ENCODE measurements at places on chromosomes 1 and 21. TPM values are rescaled to one million over a fixed set of nuclear protein-coding genes. Genes with fewer than 3 reads are reported as not detected.

DNA sequence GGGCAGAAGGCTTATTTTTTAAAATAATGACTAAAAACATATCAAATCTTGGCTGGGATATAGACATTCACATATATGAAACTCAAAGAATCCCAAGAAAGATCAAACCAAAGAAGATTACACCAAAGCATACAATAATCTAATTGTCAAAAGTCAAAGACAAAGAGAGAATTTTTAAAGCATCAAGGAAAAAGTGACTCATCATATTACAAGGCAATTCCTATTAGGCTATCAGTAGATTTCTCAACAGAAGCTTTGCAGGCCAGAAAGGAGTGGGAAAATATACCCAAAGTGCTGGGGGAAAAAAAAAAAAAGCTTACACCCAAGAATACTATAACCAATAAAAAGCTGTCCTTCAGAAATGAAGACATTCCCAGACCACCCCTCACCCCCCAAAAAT, 375.6 kb downstream of the BRINP2 start:
- no peak overlapping the region for H3K27ac ChIP-seq
- H3K4me1 ChIP-seq: no peaks in the 10 kb centered on the region
- DNase-seq: no peak
- no peaks in the 10 kb centered on the region for H3K27me3 ChIP-seq

DNA sequence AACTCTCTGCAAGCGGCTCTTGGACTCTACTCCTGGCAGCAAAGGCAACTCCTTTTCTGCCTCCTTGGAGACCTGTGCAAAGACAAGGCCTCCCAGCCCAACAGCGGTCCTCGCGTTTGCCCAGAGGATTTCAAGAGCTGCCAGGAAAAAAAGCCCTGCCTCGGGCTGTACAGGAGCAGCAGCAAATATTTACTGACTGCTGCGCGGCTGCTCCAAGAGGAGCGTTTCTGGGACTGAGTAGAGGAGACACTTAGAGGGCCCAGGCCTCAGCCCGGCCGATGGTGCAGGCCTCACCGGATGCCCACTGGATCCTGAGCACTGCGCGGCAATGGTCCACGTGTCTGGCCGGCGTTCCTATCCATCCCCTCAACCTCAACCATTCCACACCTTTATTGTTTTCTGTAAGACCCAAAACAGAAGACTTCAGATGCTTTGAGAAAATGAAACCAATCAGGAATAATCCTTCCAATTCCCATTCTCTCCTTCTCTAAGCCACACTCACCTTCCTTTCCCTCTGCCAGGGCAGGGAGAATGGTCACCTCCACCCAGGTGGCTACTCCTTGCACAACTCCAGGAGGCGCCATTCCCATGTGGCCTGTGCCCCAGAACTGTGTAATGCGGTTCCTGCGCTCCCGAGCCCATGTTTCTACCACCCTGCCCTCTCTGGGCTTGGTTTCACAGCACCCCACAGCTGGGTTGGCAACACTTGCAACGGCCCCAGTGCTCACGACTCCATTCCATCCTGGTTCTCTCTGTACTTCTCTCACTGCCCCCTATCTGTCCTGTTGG, 215.8 kb downstream of the TRABD2B start:
- H3K4me3 ChIP-seq: no peak overlapping the region
- no peaks in the 10 kb centered on the region for H3K4me1 ChIP-seq
- H3K36me3 ChIP-seq: no peaks in the 10 kb centered on the region
- H3K27me3 ChIP-seq: no peaks in the 10 kb centered on the region

GRCh38 chr1:61427510-61427909, 297.4 kb downstream of the TM2D1 start:
- no peaks in the 10 kb centered on the region for H3K27me3 ChIP-seq
- H3K4me1 ChIP-seq: no peaks in the 10 kb centered on the region
- no peak overlapping the region for H3K27ac ChIP-seq
- H3K4me3 ChIP-seq: no peak overlapping the region
- DNase-seq: no peak

- H3K36me3 ChIP-seq: no peaks in the 10 kb centered on the region
- H3K4me3 ChIP-seq: no peak overlapping the region
- H3K27ac ChIP-seq: no peak overlapping the region
- no peaks in the 10 kb centered on the region for H3K27me3 ChIP-seq
- H3K4me1 ChIP-seq: no peaks in the 10 kb centered on the region
- DNase-seq: no peak
Measured at GRCh38 chr1:219961684-219962083, 33.3 kb upstream of the SLC30A10 start.

The IPP gene
- total RNA-seq: 17.6 TPM

DNA sequence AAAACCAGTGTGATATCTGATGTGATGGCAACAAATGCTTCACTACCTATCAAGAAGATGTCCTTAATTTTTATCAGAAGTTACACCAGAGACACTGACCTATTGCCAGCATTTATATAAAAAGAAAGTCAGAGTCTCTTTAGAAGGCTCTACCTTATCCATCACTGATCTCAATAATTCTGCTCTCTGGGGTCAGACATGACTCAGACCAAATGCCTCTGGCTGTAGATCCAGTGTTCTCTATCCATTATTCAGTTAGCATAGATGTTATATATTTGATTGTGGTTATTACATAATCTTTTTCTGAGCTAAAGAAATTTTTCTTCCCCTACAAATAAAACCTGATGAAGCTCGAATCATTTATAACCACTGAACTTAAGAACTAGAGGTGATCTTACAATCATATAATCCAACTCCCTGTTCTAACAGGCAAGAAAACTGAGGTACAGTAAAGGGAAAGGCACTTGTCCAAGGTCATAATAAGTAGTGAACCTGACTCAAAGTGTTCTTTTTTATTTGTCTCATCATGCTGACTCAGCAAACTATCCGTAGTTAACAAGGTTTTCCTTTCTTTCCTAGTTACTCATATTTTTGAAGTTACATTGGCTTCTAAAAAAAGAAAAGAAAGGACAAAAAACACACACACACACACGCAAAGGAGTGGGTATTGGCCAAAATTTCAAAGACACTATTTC, 43.6 kb upstream of the ESRRG start:
- no peak overlapping the region for H3K4me3 ChIP-seq
- peaks cover 5% of the 10 kb centered on the region for H3K4me1 ChIP-seq
- no peak for DNase-seq
- H3K27me3 ChIP-seq: no peaks in the 10 kb centered on the region

The CD5L gene
- total RNA-seq: not detected

DNA sequence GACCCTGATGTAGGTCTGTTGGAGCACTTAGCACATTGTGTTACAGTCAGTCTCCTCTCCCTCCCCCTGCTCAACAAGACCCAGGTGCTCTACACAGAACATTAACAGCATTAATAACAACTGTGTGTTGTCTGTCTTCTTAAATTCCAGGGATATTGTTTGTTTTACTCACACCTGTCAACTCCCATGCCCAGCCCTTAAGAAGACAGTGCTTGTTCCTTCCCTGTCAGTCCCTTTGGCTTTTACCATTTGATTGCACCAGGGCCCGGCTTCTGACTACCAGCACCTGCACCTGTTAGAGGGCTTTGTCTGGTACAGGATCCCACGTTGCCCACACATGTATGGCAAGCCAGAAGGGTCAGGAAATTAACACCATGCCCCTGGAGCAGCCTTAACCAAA, 11.7 kb downstream of the RIMKLA start:
- no peak overlapping the region for H3K27ac ChIP-seq
- H3K4me1 ChIP-seq: peaks cover 4% of the 10 kb centered on the region
- H3K4me3 ChIP-seq: no peak overlapping the region
- no peaks in the 10 kb centered on the region for H3K36me3 ChIP-seq
- peaks cover 10% of the 10 kb centered on the region for H3K27me3 ChIP-seq

GRCh38 chr1:92326681-92327080, 27.8 kb downstream of the RPAP2 start:
- no peaks in the 10 kb centered on the region for H3K27me3 ChIP-seq
- no peak overlapping the region for H3K4me3 ChIP-seq
- peaks cover 7% of the 10 kb centered on the region for H3K4me1 ChIP-seq
- H3K36me3 ChIP-seq: peaks cover 66% of the 10 kb centered on the region
- peak; percentile 74 for DNase-seq

The IL6R gene
- total RNA-seq: 41.0 TPM

The HTR6 gene
- not detected for total RNA-seq

The RCAN1 gene
- total RNA-seq: 18.4 TPM

DNA sequence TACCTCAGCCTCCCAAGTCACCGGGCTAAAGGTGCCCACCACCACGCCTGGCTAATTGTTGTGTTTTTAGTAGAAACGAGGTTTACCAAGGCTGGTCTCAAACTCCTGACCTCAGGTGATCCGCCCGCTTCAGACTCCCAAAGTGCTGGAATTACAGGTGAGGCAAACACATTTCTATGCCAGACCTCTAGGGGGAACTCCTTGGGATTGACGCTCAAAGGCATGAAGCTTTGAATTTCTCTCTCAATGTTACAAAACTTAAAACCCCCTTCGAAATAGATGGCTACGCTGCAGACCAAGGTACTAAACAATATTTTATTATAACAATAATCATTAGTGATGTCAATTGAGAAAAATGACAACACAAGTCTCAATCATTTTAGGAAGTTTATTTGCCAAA, 330.0 kb downstream of the SETD4 start:
- H3K4me1 ChIP-seq: no peaks in the 10 kb centered on the region
- peaks cover 49% of the 10 kb centered on the region for H3K27me3 ChIP-seq
- no peak overlapping the region for H3K27ac ChIP-seq
- no peaks in the 10 kb centered on the region for H3K36me3 ChIP-seq
- no peak overlapping the region for H3K4me3 ChIP-seq

DNA sequence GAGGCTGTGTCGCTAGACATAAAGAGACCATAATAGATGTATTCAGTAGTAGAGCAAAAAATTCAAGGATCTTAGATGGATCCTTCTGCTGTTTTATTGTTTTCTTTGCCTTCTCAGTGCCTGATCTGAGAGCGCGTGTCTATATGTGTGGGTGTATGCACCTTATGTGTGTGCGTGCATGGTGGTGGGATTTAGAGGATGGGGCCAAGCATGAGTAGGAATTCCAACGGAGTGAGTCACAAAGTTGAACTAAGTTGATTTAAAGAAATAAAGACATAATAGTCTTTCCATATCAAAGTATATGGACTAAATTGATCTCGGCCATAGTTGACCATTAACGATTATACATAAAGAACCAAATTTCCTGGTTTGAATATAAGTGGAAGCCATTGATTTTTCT, 178.7 kb downstream of the CYYR1 start:
- H3K27me3 ChIP-seq: no peaks in the 10 kb centered on the region
- DNase-seq: no peak
- no peak overlapping the region for H3K27ac ChIP-seq
- peaks cover 5% of the 10 kb centered on the region for H3K36me3 ChIP-seq

DNA sequence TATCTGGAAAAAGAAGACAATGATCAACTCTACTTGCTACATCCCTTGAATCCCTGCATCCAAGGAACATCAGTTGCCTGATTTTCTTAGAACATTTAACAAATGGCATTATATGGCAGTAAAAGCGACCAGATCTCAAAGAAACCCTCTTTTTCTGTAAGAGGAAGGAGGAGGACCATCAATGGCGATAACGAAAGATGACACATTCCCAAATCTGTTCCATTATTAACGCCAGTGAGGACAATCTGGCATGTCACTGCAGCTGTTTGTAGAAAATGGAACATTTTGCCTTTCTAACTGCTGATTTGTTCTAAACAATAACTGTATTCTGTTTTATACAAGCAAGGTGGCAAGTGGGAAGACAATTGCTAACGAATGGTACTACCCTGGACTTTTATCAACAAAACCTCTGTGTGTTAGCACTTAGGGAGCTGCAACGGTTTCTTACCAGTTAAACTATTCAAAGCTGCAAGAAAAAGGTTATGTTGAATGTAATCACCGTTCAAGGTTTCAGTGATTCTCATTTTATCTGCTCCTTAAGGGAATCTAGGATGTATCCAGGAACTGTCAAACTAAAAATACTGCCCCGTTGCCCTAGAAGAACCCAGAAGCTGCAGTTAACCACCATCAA, 251.9 kb downstream of the SDCCAG8 start:
- peaks cover 8% of the 10 kb centered on the region for H3K36me3 ChIP-seq
- no peaks in the 10 kb centered on the region for H3K27me3 ChIP-seq
- no peak overlapping the region for H3K4me3 ChIP-seq
- H3K27ac ChIP-seq: no peak overlapping the region
- no peaks in the 10 kb centered on the region for H3K4me1 ChIP-seq

The PLD5 gene
- 16.1 TPM for total RNA-seq

The FNDC10 gene
- total RNA-seq: 5.1 TPM

DNA sequence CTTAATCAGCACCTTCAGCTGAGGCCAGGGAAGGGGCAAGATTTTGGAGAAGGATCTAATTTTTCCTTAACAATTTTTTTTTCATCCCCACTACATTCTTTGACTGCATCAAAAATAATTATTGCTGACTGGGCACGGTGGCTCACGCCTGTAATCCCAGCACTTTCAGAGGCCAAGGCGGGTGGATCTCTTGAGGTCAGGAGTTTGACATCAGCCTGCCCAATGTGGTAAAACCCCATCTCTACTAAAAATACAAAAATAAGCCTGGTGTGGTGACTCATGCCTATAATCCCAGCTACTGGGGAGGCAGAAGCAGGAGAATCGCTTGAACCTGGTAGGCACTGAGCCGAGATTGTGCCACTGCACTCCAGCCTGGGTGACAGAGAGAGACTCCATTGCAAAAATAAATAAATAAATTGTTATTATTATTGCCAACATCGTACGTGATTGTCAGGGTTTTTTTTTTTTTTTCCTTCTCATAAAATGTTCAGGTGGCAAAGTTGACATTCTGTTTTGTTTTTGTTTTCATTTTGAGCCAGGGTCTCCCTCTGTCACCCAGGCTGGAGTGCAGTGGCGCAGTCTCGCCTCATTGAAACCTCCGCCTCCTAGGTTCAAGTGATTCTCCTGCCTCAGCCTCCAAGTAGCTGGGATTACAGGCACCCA, 37.3 kb upstream of the MORC3 start:
- H3K27me3 ChIP-seq: no peaks in the 10 kb centered on the region
- H3K36me3 ChIP-seq: no peaks in the 10 kb centered on the region
- H3K4me1 ChIP-seq: no peaks in the 10 kb centered on the region
- no peak overlapping the region for H3K4me3 ChIP-seq
- no peak overlapping the region for H3K27ac ChIP-seq

DNA sequence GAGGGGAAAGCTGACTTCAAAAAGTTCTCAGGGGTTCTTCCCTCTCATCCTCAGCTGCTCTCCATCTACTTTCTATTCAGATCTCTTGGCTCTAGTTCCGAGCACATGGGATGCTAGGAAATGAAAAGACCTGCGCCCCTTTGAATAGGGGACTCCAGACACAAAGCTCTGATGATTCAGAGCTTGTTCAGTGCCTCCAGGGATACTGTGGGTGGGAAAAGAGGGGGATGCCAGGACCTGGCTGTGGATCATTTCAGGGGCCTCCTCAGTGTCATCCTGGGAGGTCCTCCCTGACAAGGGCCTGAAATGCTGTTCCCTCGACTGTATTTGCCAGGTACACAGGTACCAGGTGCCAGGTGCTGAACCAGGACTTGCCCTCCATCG, 943 bp upstream of the KIAA0040 start:
- H3K27me3 ChIP-seq: no peaks in the 10 kb centered on the region
- DNase-seq: peak; percentile 44
- no peaks in the 10 kb centered on the region for H3K36me3 ChIP-seq
- H3K27ac ChIP-seq: peak overlapping the region; percentile 67
